ENCODE measurements at places on chromosomes 6 and 20. TPM values are rescaled to one million over a fixed set of nuclear protein-coding genes. Genes with fewer than 3 reads are reported as not detected.
A peak's percentile ranks its signal among the peaks of the same experiment; 100 is the strongest.

LPIN3 gene
- total RNA-seq: 46.2 TPM

SLC17A4 gene
- total RNA-seq: 11.3 TPM

TMC2 gene
- not detected for total RNA-seq

PHACTR3 gene
- total RNA-seq: 0.44 TPM

CLPSL1 gene
- not detected for total RNA-seq

HBS1L gene
- total RNA-seq: 58.1 TPM

GRCh38 chr6:110761371-110761770 is 53.9 kb downstream of the CDK19 start:
- H3K4me3 ChIP-seq: no peak overlapping the region
- H3K4me1 ChIP-seq: no peaks in the 10 kb centered on the region
- H3K27ac ChIP-seq: no peak overlapping the region
- no peaks in the 10 kb centered on the region for H3K27me3 ChIP-seq
- no peak for DNase-seq
- H3K36me3 ChIP-seq: no peaks in the 10 kb centered on the region

DNA sequence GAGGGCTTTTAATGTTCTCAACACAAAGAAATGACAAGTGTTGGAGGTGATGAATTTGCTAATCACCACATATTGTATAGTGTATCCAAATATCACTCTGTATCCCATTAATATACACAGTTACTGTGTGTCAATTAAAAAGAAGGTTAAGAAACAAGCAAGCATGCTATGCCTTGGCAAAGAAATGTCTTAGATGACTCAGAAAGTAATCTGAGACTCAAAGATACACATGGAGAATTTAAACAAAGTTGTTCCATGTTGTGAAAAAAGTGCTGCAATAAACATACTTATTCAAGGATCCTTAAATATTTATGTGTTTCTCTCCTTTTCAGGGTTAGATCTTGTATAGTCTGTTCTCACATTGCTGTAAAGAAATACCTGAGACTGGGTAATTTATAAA is 300.9 kb downstream of the DHX35 start:
- H3K27ac ChIP-seq: no peak overlapping the region
- no peak for DNase-seq
- no peak overlapping the region for H3K4me3 ChIP-seq
- H3K36me3 ChIP-seq: no peaks in the 10 kb centered on the region
- no peaks in the 10 kb centered on the region for H3K4me1 ChIP-seq

DNA sequence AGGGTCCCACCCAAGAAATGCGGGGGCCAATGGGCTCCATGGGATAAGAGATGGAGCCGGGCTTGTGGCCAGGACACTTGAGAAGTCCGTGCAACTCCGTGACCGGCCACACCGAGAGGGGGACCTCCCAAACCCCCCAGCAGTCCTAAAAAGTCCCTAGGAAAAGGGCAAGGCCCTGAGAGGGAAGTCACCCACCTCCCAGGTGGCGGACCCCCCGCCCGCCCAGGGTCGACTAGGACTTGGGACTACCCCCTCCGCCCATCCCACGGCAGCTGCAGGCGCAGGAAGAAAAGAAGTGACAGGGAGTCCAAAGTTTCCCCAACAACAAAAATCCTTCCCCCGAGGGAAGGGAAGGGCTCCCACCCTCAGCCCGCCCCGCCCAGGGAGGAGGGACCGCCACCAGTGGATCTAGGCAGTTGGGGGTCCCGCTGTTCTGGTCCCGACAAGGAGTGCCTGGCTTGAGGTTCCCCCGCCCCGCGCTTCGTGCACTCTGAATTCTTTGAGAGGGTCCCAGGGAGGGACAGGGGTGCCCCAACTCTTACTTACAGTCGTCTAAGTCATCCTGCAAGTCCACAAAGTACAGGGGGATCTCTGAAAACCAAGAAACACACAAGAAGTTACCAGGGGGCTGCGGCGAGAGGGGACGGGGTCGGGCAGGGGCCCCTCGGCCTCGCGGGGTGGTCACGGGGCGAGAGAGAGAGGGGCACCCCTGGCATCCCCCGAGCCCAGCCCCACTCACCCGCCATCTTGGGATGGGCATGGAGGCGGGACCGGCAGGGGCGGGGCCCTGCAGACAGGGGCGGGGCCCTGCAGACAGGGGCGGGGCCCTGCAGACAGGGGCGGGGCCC is 611 bp upstream of the RAB22A start:
- peak overlapping the region; percentile 73 for H3K27ac ChIP-seq
- DNase-seq: peak; percentile 73
- peak overlapping the region; percentile 75 for H3K4me3 ChIP-seq
- H3K27me3 ChIP-seq: no peaks in the 10 kb centered on the region
- peaks cover 11% of the 10 kb centered on the region for H3K4me1 ChIP-seq

DNA sequence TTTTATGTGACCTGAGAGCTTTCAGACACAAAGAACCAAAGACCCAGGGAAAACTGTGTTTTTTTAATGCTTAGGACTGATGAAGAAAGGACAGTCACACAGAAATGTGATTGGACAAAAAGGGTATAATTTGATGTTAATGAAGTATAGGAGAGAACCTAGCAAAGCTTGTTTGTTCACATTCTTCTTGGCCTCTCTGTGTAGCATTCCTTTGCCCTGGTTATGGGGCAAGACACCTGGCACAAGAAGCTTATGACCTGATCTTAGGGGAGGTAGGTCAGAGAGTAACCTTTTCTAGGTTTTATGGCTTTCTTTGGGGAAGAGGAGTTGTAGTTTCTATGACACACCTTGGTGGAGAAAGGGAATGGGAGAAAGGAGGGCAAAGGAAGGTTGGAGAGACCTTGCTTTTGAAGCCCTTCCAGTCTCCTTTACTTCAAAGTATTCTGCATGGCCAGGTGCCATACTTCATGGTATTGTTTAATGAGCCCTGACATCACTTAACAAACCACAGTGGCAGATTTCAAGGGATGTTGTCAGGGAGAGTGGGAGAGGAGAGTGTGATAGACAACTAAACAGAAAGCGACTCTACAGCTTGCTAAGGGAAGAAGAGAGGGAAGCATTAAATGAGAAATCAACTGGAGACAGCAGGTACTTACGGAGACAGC is 701.8 kb upstream of the FLRT3 start:
- no peak for DNase-seq
- H3K27me3 ChIP-seq: no peaks in the 10 kb centered on the region
- H3K4me3 ChIP-seq: no peak overlapping the region
- H3K27ac ChIP-seq: no peak overlapping the region
- no peaks in the 10 kb centered on the region for H3K36me3 ChIP-seq

GRCh38 chr6:30857549-30857948 is 26.8 kb upstream of the DDR1 start:
- H3K4me1 ChIP-seq: no peaks in the 10 kb centered on the region
- no peaks in the 10 kb centered on the region for H3K36me3 ChIP-seq
- no peak overlapping the region for H3K27ac ChIP-seq
- no peak overlapping the region for H3K4me3 ChIP-seq

DNA sequence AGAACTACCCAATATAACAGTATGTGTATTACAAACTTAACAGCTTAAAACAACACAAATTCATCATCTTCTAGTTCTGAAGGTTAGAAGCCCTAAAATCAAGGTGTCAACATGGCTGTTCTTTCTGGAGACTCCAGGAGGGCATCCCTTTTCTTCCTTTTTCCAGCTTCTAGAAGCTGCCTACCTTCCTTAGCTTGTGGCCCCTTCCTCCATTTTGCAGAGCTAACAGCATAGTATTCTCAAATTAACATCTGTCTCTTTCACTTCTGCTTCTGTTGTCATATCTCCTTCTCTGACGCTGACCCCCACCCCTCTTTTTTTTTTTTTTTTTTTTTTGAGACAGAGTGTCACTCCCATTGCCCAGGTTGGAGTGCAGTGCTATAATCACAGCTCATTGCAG is 52.8 kb upstream of the AKIRIN2 start:
- no peaks in the 10 kb centered on the region for H3K4me1 ChIP-seq
- H3K27ac ChIP-seq: no peak overlapping the region
- no peaks in the 10 kb centered on the region for H3K36me3 ChIP-seq
- no peak for DNase-seq
- H3K4me3 ChIP-seq: no peak overlapping the region

DNA sequence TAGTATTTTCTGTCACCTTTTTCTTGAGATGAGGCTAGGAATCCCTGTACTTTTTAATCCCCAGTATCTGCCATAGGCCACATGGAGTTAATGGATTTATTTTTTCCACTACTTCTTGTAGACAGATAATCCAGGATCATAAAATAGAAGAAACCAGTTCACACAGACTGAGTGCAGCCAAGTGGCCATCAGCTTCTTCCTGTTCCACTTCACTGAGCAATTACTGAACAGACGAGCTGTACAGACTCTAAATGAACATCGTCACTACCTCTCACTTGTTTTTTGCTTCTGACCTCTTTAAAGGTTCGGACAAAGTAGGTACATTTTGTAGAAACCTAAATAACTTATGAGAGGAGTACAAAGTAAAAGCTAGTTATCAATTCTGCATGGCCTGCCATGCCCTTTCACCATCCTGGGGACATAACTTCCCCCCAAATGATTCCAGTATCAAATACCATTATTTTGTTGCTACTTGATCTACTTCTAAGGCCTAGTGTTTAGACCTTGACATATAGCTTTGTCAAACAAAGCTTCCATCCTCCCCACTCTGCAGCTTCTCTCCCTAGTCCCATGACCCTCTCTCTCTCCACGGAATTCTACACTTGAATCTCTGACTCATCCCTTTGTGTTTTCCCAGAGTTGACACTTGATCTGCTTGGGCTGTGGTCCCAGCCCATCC is 34.4 kb upstream of the ARHGAP18 start:
- H3K4me3 ChIP-seq: no peak overlapping the region
- peak; percentile 23 for DNase-seq
- H3K27ac ChIP-seq: peak overlapping the region; percentile 2
- no peaks in the 10 kb centered on the region for H3K36me3 ChIP-seq
- no peaks in the 10 kb centered on the region for H3K4me1 ChIP-seq

DNA sequence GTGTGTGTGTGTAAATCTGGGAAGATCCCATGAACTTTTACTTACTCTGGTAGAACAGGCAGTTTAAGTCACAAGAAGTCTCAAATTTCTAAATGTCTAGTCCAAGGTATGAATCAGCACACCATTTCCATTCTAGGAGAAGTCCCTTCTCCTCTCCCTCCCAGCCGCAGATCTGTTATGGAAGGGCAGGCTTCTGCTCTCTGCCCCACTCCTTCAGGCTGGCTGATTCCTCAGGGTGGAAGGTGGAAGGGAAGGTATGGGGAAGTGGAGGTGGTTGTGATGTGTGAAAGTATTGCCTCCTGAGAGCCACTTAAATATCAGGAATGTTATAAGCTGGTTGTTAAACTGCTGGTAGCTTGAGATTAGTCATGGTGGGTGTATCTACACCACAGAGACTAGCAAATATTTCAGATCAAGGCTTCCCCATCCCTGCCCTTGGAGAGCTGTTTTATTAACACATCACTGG is 44.5 kb upstream of the LAMA4 start:
- H3K4me3 ChIP-seq: no peak overlapping the region
- H3K4me1 ChIP-seq: no peaks in the 10 kb centered on the region
- no peaks in the 10 kb centered on the region for H3K36me3 ChIP-seq
- DNase-seq: no peak

- no peaks in the 10 kb centered on the region for H3K4me1 ChIP-seq
- no peak overlapping the region for H3K4me3 ChIP-seq
- H3K36me3 ChIP-seq: no peaks in the 10 kb centered on the region
- H3K27me3 ChIP-seq: no peaks in the 10 kb centered on the region
These were observed 189.2 kb upstream of the FERMT1 start for GRCh38 chr20:6311841-6312655.

Data from colonic mucosa (tissue), 4 donors.